ENCODE measurements at places on chromosomes 2 and 18.
A peak's percentile ranks its signal among the peaks of the same experiment; 100 is the strongest.

DNA sequence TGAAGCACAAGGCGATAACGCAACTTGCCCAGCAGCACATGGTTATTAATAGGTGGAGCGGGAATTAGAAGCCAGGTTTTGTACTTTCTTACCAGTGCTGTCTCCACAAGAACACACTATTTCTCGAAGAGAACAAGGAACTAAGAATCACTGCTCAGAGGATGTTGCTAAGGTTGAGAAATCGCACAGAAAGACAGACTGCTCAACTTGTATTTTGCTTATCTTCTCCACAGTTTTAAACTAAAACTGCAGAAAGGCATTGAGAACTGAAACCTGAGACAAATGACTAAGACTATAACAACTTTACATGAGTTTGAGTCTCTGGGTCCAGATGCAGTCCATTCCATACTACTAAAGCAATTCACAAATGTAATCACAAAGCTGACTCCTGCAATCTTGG is 6.2 kb downstream of the PRKD3 start:
- DNase-seq, result no peak

DNA sequence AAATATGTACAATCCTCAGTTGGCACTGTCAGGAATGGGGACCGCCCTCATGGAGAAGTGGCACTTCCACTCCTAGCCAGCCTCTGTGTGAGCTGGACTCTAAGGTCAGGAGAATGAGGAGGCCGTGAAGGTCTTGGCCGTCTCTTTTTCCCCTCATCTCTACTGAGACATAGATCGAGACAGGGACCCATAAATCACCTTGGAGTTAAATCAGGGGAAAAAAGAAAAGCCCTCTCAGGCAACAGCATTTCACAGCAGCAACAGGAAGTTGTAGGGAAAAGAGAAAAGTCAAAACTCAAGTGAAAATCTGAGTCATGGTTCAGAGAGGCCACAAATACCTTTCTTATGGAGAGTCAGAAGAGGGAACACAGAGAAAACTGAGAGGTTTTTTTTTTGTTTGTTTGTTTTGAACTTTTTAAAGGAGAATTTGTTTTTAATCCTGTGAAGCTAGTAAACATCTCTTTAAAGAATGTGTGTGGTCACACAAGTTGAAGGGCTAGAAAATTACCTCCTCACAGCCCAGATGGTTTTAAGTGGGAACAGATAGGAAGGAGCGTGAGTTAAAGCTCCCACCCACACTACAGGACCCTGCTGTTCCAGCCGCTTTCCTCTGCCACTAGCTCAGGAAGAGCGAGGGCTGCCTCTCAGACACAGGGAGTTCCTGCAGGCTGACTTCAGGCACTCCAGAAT is 30.6 kb upstream of the CYP1B1 start:
- peak; percentile 85 for DNase-seq

- no peak for DNase-seq
These were observed 60.6 kb downstream of the CTIF start for GRCh38 chr18:48599391-48599790.

GRCh38 chr18:3898861-3899613 is 449.1 kb downstream of the TGIF1 start:
- no peak for DNase-seq

GRCh38 chr18:56748698-56749268 is 97.6 kb downstream of the WDR7 start:
- peak; percentile 40 for DNase-seq

GRCh38 chr18:34976123-34976522 is 65.1 kb upstream of the MAPRE2 start:
- DNase-seq, result peak; percentile 9

DNA sequence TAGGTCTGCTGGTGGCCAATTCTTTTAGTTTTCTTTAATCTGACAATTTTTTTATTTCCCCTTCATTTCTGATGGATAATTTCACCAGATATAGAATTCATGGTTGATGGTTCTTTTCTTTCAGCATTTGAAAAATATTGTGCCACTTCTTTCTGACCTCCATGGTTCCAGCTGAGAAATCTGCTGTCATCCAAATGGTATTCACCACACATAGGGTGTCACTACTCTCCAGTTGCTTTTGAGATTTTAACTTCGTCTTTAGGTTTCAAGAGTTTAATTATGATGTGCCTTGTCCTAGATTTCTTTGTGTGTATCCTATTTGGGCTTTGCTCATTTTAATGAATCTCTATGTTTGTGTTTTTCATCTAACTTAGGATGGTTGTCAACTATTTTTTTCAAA is 488.6 kb upstream of the HS6ST1 start:
- DNase-seq, result no peak

- DNase-seq, result no peak
These were observed 617 bp downstream of the CCDC142 start for GRCh38 chr2:74481961-74482800.

DNA sequence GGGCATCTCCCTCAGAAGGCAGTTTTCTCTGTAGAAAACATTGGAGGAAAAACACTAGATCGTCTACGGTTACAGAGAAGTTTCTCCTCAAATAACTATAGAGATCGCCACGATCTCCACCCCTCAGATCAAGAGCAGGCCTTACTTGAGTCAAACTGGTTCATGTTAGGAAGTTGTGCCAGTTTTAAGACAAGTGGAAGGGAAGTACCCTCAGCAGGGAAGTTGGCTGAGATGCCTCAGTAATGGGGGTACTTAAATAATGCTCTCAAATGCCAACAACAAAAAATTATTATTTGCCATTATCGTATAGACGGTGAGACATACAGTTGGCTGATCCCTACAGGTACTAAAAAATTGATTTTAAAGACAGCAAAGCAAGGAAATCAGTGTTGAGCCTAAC is 8.2 kb upstream of the SMAD7 start:
- no peak for DNase-seq

All from skin of body (tissue), 3 donors.